ENCODE measurements at places on chromosomes 11 and 22. TPM values are rescaled to one million over a fixed set of nuclear protein-coding genes. Genes with fewer than 3 reads are reported as not detected.
A peak's percentile ranks its signal among the peaks of the same experiment; 100 is the strongest.

DNA sequence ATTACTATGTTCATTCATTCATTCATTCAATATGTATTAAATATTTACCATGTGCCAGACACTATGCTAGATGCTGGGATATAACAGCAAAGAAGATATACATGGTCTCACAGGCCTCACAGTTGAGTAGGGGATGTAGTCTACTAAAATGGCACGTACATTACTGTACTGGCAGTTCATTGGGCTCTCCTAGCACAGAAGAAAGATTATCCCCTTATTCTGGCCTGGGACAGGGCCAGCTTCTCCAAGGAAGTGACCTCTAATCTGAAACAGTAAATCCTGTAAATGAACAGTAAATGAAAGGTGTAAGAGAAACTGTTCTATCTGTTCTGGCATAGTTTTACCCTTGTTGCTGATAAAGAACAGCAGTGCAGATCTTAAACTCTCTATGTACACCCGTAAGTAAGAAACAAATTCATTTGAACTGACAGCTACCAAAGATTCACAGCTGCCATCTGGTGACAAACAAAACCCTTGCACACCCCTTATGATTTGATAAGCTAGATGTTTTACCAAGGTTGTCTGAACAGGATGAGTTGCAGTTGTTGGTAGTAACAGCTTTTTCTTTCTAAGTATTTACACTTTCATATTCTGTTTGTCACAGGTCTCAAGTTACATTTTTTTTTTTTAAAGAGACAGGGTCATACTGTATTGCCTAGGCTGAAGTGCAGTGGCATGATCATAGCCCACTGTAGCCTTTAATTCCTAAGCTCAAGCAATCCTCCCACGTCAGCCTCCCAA is 263.1 kb downstream of the TMEM135 start:
- DNase-seq, result no peak

DNA sequence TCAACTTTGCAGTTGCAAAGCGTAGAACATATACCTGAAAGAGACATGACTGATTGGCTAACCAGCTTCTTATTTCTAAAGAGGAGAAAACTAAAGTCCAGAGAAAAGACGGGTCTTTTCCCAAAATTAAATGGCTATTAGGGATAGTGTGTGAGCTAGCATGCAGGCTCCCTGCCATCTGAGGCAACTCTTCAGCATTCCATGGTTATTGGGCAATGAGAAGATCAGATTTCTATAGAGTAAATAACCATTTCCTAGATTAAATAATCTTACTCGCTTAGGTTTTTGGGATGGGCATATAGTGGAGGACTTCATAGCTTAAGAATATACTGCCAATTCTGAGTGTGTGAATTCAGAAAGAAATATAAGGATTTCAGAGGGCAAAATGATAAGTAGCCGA is 95.0 kb downstream of the PDHX start:
- DNase-seq, result no peak

DNA sequence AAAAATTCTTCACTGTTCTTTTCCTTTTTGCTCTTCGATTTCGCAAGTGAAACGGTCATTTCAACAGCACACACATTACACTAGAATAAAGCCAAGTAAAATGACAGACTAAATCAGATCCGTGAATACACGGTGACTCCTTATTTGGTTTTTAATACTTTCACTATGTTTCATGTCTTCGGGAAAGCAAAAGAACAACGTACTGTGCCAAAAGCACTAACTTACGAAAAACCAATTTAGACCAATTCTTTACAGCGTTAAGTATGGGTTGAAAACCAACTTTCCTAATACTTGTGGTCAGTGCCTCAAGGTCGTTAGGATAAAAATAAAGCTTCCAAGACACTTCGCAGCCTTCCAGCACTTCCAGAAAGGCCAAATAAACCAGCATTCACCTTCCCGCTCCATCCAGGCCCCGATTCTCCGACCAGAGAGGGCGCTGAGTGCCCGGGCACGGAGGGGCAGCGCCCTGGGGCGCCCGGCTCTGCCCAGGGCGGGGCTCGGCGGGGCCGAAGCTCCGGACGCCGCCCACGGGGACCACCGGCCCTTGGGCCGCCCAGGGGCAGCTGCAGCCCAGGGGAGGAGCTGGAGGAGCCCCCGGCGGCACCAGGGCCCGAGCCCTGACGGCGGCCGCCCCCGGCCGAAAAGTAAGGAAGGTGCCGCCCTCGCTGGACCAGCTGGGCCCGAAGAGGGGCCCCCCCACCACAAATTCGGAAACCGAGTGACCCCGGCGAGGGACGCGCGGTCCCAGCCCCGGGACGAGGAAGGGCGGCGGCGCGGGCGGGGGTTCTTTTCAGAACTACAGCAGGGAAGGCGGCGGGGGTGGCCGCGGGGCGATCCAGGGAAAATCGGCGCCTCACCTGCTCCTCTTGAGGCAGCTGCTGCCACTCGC is 499 bp downstream of the ATL3 start:
- DNase-seq, result peak; percentile 56

IL10RA gene
- total RNA-seq, result 0.35 TPM

RTN4RL2 gene
- total RNA-seq, result 0.45 TPM

LGALS1 gene
- 842 TPM for total RNA-seq
